ENCODE measurements at places on chromosomes 6 and 20.

DNA sequence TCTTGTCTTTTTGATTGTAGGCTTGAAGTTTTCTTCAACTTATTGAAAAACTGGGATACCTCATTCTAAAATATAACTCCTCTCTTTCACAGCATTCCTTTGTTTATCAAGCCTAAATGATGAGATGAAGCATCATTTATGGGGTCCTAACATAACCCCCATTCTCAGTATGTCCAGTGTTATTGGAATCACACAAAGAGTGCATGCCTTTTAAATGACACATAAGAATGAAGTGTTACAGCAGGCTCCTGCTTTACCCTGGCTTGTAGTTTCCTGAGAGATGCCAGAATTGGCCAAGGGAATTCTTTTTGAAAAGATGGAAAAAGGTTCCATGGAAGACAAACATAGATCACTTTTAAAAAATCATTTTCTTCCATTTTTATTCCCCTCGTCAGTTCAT is 502.4 kb downstream of the BCKDHB start:
- DNase-seq: no peak

- no peak for DNase-seq
Measured at GRCh38 chr6:158759966-158760617, 59.1 kb downstream of the EZR start.

DNA sequence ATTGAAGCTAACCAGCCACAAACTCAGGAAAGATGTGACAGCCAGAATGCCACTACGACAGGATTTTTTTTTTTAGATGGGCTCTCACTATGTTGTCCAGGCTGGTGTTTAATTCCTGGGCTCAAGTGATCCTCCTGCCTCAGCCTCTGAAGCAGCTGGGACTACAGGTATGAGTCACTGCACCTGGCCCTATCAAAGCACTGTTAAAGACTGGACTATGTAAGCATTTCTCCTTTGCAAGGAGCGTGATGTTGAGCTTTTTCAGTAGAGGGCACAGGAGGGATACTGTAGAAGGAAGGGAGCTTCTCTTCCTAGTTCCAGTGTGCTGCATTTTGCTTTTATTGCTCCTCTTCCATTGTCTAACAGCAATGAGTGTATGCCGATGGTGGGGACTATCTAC is 35.8 kb downstream of the ZBTB9 start:
- DNase-seq: no peak

- no peak for DNase-seq
Measured at GRCh38 chr20:37776049-37776448, 82.2 kb downstream of the CTNNBL1 start.

DNA sequence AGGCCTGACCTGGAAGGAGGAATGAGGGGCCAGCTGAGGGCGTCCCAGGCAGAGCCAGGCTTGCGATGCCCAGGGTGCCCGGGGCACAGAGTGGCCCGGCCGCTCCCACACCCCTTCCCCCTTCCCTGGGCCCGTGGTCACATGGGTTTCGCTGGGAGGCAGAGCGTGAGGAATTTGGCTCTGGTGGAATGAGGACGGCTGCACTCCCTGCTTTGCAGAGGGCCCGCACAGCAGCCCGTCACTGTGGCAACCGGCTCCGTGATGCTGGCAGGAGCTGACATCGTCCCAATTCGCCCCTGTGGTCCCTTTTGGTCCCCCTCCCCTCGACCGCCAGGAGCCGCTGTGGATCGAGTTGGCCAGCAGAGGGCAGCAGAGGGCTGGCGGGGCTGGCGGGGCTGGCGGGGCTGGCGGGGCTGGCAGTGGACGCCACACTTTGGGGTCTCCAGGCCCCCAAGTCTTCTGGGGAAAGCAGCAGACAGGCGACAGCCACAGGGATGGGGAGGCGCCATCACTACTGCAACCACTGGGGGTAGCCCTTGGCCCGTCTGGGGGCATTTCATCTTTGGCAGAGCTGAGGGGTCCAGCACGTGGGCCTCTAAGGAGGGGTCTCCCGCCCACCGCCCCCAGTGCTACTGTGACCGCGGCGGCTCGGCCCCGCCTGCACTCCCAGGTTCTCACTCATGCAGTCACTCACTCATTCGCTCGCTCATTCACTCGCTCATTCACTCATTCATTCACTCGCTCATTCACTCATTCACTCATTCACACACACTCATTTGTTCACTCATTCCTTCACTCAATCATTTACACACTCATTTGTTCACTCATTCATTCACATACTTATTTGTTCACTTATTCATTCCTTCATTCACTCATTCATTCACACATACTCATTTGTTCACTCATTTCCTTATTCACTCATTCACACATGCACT is 49.7 kb upstream of the BHLHE23 start:
- peak; percentile 16 for DNase-seq

- DNase-seq: no peak
Measured at GRCh38 chr20:50416269-50417022, 93.7 kb upstream of the PTPN1 start.

DNA sequence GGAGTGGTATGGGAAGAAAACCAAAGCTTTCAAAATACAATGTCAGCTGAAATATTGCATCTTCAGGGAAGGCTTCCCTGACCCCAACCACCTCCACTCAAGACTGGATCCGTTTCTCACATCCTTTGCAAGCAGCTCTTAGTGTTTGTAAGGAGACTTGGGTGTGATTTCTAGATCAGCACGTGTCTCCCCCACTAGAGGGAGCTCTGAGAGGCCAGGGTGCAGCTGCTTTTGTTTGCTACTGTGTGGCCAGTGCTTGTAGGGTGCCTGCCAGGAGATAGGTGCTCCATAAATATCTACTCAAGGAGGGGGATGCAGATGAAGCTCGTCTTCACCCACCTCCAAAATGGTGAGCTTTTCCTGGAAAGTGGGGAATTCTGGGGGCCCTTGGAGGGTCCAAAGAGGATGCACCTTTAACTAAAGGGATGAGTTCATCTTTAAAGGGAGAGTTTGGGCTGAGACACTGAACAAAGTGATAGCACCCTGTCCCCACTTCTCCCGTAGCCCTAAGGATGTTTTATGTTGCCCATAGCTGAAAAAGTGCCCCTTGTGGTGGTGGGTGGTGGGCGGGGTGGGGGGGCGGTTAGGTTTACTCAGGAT is 52.6 kb upstream of the MAFB start:
- peak; percentile 23 for DNase-seq

GRCh38 chr6:75602246-75603105 is 796 bp downstream of the SENP6 start:
- peak; percentile 54 for DNase-seq

DNA sequence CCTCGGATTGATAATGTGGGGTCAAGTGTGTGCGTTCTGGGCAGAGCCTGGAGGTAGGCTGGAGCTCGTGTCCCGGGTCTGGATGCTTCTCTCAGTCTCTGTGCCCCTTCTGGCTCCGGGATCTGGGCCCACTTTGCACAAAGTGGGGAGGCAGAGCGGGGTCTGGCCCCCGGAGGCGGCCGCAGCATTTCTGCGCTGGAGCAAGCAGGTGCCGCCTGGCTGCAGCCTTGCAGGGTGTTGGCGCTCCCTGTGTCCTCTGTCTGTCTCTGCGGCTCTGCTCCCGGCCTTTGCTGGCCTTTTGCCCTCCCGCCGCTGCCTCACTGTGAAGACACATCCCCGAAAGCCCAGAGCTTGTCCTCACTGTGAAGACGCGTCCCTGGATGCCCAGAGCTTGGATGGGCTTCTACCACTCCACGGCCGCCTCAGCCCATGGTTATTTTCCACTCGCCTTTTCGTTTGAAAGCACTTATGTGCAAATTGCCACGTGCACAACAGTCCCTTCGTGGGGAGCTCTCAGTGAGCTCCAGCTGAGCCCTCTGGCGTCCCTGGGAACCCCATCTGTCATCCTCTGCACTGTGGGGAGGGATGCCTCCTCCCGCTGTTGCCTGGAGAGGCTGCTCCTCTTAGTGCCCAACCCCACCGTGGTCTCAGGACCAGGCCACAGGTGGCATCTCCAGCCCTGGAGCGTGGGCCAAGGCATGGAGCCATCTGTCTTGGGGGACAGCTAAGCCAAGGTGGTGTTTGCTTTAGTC is 17.4 kb downstream of the SLCO4A1 start:
- no peak for DNase-seq

- DNase-seq: no peak
Measured at GRCh38 chr6:13290335-13290734, 38.0 kb downstream of the TBC1D7 start.

GRCh38 chr6:119170447-119171087 is 92.1 kb upstream of the FAM184A start:
- no peak for DNase-seq

GRCh38 chr6:113219783-113220182 is 637.4 kb upstream of the MARCKS start:
- no peak for DNase-seq

DNA sequence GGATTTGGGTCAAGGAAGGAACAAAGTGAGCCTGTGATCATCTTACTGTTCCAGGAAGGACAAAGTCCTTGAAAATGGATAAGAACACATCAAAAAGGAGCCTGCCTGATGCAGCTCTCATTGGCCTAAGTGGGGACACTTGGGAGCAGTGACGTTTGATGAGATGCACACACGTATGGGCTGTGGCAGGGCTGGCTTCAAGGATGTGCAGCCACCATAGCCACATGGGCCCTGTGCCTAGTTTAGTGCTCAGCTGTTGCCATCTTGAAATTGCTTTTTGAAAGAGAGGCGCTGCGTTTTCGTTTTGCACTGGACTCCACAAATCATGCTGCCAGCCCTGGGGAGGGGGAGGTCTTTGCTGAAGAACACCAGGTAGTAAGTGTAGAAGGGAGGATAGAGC is 6.6 kb upstream of the NPEPL1 start:
- no peak for DNase-seq

DNA sequence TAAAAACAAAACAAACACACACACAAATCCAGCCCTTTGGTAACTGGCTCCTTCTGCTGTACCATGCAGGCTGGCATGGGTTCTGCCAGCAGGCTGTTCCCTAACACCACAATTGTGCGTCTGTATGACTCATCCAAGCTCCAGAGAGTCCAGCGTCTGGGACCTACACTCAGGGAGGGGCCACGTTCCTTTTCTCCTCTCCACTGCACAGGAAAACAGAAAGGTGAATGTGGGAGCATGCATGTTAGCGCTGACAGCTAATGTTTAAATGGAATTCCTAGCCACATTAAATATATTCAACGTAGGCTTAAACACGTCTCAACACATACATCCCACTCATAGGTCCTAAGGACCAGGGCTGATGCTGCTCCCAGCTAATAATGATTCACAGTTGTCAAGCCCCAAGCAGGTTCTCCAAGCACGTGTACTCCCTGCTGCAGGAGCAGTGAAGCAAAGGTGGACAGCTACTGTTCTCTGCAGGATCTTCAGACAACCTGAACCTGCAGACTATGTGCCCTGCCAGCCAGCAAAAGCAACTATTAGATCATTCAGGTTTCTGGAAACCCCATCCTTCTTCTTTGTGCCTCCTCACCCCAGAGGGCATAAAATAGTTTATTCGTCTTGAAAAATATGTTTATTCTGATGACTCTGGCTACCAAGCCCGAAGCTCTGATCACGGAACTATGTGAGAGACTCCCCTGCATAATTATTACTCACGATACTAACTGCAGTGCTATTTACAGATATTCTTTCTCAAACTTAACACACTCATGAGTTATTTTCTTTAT is 20.9 kb downstream of the MAP1LC3A start:
- DNase-seq: no peak

DNA sequence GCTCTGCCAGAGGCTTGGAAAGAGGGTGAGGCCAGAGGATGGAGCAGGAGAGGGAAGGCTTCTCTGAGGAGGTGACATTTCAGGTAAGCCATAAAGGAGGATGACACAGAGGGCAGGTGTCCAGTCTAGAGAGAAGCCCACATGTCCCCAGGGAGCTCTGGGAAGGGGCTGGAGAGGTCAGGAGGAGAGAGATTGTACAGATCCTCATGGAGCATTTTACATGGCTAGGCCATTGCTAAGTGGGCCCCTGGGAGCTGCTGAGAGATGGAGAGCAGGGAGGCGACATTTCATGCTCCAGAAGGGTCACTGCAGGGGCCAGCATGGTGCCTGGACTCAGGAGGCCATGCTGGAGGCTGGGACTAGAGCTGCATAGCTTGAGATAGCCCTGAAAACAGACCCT is 124.5 kb downstream of the TOX2 start:
- DNase-seq: no peak

DNA sequence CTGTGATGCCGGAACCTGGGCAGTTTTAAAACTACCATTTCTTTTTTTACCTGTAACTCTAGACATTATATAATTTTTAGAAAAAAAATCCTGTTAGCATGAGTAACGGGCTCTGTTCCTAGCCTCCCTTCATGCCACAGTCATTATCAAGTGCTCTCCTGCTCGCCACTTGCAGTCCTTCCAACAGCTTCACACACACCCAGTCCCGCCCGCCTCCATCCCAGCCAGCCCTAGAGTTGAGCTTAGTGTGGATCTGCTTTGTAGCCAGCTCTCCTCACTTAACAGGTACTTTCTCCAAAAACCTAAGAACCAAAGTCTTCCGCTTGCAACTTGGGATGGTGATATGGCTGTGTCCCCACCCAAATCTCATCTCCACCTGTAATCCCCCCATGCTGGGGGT is 51.5 kb downstream of the EZR start:
- no peak for DNase-seq

DNA sequence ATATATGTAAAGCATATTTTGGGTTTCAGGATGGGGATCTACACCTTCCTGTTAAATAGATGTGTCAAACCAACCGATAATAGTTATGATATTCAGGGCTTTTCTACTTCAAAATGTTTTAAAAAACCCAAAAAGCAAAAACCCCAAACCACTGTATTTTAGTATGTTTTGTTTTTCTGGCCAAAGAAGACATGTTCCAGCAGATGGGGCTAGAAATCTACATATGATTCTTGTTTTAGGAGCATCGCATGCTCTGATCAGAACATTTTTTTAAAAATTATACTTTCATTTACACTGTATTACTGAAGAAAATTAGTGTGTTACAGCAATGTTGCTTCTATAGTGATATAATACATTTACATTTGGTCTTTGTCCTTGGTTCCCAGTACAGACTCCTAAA is 11.0 kb downstream of the RMND1 start:
- no peak for DNase-seq

DNA sequence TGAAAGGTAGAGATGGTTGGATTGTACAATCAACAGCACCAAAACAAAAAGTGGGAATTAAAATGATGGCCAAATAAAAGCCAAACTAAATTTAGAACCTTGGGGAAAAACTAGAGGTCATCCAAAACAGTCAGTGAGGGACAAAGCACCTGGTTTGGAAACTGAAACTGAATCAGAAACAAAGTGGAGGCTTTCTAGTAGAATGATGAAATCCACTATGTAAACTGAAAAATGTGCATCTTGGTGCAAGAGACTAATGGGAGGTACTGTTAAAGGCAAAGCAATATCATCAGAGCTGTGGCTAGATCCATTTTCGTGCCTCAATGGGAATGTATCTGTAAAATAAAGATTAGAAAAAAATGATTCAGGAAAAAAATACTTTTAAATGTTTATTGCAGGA is 380.0 kb upstream of the GJE1 start:
- DNase-seq: no peak

GRCh38 chr20:11379257-11380011 is 538.3 kb upstream of the BTBD3 start:
- no peak for DNase-seq

- peak; percentile 38 for DNase-seq
Measured at GRCh38 chr20:59571551-59572314, 32.6 kb upstream of the PHACTR3 start.

- no peak for DNase-seq
Measured at GRCh38 chr6:80434691-80435350, 328.4 kb downstream of the BCKDHB start.

- DNase-seq: no peak
Measured at GRCh38 chr6:144580771-144581170, 295.6 kb downstream of the UTRN start.

All from stimulated activated CD4-positive, alpha-beta T cell treated with anti-CD3 and anti-CD28 coated beads, Interleukin-4, amount 100 ng/mL, for 48 hours (primary cell).